ENCODE measurements at places on chromosomes 2 and 18. TPM values are rescaled to one million over a fixed set of nuclear protein-coding genes. Genes with fewer than 3 reads are reported as not detected.
A peak's percentile ranks its signal among the peaks of the same experiment; 100 is the strongest.

- H3K4me1 ChIP-seq: peaks cover 8% of the 10 kb centered on the region
- H3K4me3 ChIP-seq: no peak overlapping the region
- peak overlapping the region; percentile 66 for H3K27ac ChIP-seq
- no peaks in the 10 kb centered on the region for H3K27me3 ChIP-seq
These were observed 41.3 kb upstream of the IL1R1 start for GRCh38 chr2:102101097-102101848.

- peak overlapping the region; percentile 46 for H3K27ac ChIP-seq
- no peak for DNase-seq
- no peaks in the 10 kb centered on the region for H3K36me3 ChIP-seq
- H3K4me1 ChIP-seq: no peaks in the 10 kb centered on the region
- H3K4me3 ChIP-seq: peak overlapping the region; percentile 36
These were observed 189.9 kb upstream of the TANK start for GRCh38 chr2:160970052-160970965.

- no peak overlapping the region for H3K4me3 ChIP-seq
- H3K27me3 ChIP-seq: no peaks in the 10 kb centered on the region
- DNase-seq: no peak
- H3K36me3 ChIP-seq: no peaks in the 10 kb centered on the region
These were observed 18.2 kb downstream of the BMP10 start for GRCh38 chr2:68853035-68853434.

GRCh38 chr2:118609138-118609537, 238.3 kb downstream of the EN1 start:
- no peak for DNase-seq
- H3K27me3 ChIP-seq: no peaks in the 10 kb centered on the region
- H3K4me1 ChIP-seq: no peaks in the 10 kb centered on the region
- no peak overlapping the region for H3K27ac ChIP-seq

- no peaks in the 10 kb centered on the region for H3K36me3 ChIP-seq
- no peak for DNase-seq
- H3K4me3 ChIP-seq: no peak overlapping the region
- H3K27ac ChIP-seq: no peak overlapping the region
- H3K27me3 ChIP-seq: no peaks in the 10 kb centered on the region
These were observed 101.3 kb downstream of the OSBPL1A start for GRCh38 chr18:24296276-24296675.

GRCh38 chr18:31233621-31234275, 71.1 kb upstream of the DSC1 start:
- H3K4me3 ChIP-seq: no peak overlapping the region
- no peaks in the 10 kb centered on the region for H3K36me3 ChIP-seq
- H3K27ac ChIP-seq: peak overlapping the region; percentile 82
- no peak for DNase-seq
- H3K27me3 ChIP-seq: no peaks in the 10 kb centered on the region

GRCh38 chr18:8409151-8409550, 200.1 kb upstream of the RAB12 start:
- no peaks in the 10 kb centered on the region for H3K27me3 ChIP-seq
- no peak overlapping the region for H3K27ac ChIP-seq
- H3K36me3 ChIP-seq: no peaks in the 10 kb centered on the region
- H3K4me3 ChIP-seq: no peak overlapping the region

DNA sequence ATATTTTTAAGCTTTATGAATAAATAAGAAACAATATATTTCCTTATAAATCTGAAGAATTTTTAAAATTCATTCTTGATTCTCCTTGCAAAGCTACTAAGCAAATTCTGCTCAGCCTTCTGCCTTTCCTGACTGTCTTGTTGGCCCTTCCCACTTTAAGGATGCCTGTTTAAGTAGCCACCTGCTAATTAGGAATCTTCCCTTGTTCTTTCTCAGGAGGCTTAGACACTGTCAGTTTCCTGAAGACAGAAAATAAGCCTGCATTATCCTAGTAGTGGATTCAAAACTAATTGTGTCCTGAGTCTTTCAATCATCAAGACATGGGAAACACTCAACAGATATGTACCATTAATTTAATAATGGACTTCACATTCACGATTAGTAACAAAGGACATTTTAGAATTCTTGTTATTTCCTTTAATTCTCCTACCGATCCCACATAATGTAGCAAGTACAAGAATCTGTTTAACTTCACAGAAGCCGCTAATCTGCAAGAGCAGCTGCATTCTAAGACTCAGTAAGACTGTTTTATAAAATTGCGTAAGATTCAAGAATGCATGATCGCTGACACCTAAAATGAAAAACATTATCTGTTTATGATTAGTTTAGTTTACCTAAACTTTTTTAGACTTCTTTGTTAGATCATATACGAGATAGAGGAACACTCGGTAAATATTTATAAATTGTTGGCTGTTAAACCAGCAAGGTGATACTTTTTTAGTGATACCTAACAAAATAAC, 445.4 kb upstream of the DSEL start:
- no peak overlapping the region for H3K4me3 ChIP-seq
- no peak overlapping the region for H3K27ac ChIP-seq
- no peaks in the 10 kb centered on the region for H3K4me1 ChIP-seq
- no peaks in the 10 kb centered on the region for H3K36me3 ChIP-seq

DNA sequence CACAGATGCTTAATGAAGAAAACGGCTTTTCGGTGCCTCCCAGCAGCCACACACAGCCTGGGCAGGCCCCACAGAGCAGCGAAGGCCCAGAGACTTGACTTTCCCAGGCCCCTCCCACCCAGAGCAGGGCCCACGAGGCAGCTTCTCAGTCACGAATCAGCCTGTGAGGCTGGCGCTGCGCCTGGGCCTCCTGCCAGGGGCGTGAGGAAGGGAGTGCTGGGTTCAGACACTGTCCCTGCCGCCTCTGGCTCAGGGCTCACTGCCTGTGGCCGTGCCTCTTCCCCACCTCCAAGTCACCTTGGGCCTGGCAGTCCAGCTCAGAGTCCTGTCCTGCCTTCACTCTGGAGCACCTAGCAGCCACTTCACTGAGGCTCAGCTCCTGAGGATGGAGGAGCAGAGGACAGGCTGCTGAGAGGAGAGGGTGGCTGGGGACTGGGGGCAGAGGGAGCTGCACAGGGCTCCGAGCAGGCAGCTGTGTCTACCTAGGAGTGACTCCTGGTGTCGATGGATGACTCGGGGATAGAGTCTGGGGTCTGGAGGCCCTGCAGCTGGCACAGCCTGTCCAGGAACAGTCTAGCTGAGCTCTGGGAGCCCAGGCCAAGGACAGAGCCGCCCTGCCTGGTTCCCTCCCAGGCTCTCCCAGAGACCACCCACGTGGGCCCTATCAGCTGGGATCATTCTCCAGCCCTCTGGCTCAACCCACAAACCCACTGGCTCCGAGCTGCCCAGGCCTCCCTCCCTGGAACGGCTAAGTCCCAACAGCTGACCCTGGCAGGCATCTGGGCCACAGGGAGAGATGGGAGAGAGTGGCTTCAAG, 36.4 kb upstream of the FOSL2 start:
- H3K27me3 ChIP-seq: no peaks in the 10 kb centered on the region
- peak; percentile 93 for DNase-seq
- H3K36me3 ChIP-seq: no peaks in the 10 kb centered on the region
- H3K27ac ChIP-seq: peak overlapping the region; percentile 15

DNA sequence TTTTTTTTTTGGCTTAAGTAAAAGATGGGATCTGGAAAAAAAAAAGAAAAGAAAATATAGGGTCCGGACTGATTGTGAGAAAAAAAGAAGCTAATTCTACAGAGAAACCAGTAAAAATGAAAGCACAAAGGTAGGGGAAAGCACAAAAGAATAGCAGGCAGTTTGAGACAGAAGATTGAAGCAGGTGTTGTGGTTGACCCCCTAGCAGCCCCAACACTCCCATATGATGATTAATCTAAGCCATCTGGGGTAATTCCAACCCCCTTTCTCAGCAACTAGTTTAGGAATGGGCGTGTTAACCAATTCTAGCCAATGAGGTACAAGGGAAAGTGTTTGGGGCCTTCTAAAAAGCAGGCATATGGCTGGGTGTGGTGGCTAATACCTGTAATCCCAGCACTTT, 77.0 kb downstream of the MBD2 start:
- no peak for DNase-seq
- H3K4me3 ChIP-seq: no peak overlapping the region
- H3K4me1 ChIP-seq: no peaks in the 10 kb centered on the region

- no peak overlapping the region for H3K4me3 ChIP-seq
- no peak for DNase-seq
- H3K27ac ChIP-seq: no peak overlapping the region
These were observed 102.0 kb upstream of the TMEM200C start for GRCh38 chr18:5997361-5997760.

DNA sequence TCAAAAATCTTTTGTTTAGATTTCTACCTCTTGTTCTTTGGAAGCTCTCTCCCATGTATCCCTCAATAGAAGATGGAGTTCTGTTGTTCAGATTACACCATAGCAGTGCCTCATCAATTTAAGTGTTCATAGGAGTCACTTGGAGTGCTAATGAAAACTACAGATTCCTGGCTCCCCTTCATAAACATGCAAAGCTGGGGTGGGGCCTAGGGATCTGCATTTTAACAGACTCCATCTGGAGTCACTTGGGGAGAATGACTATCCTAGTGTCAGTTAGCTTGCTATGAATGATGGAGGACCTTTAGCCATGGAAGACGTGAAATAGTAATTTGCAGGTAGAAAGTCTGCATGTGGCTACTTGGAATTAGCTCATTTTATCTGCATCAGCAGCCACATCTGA, 105.4 kb downstream of the RGPD3 start:
- no peaks in the 10 kb centered on the region for H3K36me3 ChIP-seq
- no peak overlapping the region for H3K4me3 ChIP-seq
- H3K27ac ChIP-seq: no peak overlapping the region
- no peak for DNase-seq
- no peaks in the 10 kb centered on the region for H3K27me3 ChIP-seq

Gene ARHGAP28
- total RNA-seq: 0.61 TPM

Gene GALNT14
- 2.8 TPM for total RNA-seq

Gene KCNS3
- total RNA-seq: 2.0 TPM

Gene MZT2A
- total RNA-seq: 41.0 TPM

Gene CAPN14
- not detected for total RNA-seq

Gene GPR17
- not detected for total RNA-seq

Gene GAD1
- not detected for total RNA-seq

Gene SERPINB13
- total RNA-seq: not detected

Gene LIMS4
- not detected for total RNA-seq
